ENCODE measurements at places on chromosomes 1 and 21.

DNA sequence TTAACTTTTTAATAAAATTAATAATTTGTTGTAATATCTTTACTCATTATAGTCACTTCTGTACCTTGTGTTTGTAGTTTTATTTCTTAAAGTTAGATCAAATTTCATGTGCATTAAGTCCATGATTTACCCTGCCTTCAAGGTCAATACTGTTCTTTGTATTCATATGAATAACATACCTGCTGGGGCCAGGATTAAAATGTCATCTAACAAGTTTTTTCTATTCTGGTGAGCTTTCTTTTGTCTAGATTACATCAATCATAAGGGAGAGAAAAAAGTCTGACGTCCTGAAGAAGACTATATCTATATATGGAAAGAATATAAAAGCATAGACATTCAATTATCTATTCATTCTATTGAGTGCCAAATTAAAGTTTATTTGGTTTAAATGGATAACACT, 232.6 kb downstream of the COL11A1 start:
- no peak for DNase-seq

DNA sequence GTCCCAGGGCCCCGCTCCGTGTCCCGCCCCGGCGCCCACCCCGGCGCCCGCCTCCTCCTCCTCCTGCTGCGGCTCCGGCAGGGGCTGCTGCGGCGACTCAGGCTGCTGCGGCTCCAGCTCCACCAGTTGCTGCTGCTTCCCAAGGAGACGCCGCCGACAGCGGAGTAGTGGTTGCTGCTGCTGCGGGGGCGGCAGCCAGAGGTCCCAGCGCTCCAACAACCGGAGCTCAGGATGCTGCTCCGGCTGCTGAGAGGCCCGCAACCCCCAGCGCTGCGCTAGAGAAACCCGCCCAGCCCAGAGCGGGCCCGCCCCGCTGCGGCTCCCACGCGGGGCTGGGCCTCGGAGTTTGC, 1.1 kb downstream of the CRCT1 start:
- DNase-seq = no peak

- DNase-seq = no peak
These were observed 41.2 kb downstream of the KCNAB2 start for GRCh38 chr1:6086762-6087376.

- DNase-seq = no peak
These were observed 7.8 kb downstream of the PIK3CD start for GRCh38 chr1:9659328-9659727.

DNA sequence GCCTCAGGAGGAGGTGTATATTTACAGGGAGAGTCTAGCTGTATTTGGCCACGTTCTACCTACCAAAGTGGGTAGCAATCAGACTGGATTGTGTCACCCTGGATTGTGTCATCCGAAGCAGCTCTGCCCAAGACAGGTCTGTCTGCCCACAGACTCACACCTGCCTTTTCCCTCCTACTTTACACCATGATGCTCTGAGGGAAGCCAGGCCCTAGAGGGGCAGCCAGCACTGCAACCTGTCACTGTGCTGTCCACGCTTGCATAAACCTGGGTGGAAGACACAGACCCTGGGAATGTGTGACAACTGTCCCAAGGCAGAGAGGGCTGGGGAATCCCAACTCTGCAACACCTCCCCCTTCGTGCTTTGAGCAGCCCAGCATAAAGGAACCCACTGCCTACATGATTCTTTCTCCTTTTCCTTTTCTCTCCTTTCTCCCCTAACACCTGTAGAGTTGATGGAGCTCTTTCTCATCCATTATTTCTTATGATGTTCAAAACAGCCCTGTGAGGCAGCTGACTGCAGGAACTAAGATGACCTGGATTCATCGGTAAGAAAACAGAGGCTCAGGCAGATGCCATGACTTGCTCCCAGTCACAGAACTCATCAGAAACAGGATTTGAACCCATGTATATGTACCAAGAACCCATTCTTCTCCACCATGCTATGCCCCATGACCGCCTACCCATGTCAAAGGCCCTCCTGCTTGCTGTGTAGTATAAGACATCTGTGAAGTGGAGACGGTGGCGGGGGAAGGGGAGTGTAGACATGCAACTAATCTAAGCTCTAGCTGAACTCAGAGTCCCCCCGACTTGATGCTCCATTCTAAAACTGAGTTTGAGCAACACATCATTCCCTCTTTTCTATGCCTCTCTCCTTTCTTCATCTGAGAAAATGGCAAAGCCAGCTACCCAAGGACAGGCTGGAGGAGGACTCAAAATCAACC, 55.9 kb downstream of the ITPKB start:
- DNase-seq = no peak

DNA sequence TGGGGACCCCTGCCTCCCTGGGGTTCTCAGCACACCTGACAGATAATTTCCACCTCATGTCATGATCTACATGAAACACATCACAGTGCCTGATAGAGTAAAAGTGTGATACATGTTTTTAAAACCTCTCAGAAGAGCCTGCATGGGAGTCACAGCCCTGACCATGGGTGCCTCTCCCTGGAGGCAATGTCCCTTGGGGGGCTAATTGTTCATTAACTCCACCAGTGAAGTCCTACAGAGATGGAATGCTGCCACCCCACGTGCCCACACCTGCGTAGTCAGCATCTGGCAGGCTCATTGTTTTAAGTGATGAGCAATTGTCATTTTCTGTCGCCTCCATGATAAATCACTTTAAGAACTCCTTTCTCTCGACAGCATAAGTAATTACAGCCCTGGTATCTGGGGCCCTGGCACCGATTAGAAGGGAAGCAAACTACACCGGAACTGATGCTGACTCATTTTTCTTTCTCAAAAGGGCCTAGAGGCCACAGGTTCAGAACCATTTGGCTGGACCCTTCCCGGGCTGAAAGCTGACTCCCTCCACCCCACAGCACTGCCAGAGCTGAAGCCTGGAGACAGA, 109.6 kb upstream of the GJB5 start:
- DNase-seq = no peak

DNA sequence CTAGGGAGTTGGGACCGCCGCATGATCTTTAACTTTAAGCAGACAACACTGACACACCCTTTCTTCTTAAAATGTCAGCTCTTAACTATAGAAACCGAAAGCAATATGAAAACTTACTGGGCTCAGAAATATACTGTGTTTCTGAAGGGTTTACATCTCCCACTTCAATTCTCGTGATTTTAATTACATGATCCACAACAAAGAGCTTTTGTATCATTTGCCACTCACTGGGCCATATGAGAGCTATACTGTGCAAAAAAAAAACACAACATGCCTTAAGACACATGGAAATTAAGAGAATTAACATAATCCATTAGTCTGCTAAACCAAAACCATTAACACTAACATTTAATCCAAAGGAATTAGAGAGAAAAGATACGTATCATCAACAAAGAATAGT, 35.0 kb upstream of the RAP1GAP start:
- DNase-seq = no peak

GRCh38 chr1:2956576-2956975, 64.7 kb upstream of the ACTRT2 start:
- no peak for DNase-seq

DNA sequence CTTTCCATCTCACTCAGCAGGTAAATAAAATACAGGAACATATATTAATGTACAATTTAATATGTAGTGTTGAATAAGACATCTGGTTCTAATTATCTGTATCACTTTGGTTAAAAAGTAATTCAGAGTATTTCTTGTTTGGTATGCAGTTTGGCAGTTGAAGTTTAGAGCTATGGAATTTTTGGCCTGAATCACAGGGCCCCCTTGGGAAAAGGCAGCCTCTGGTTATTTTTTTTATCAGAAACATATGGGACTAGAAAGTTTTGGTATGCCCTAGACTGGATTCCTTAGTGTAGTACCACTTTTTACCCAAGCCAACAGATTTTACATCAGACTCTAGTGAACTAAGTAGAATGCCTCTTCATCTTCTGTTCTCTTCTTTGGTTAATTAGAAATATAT, 26.4 kb downstream of the CNST start:
- no peak for DNase-seq

DNA sequence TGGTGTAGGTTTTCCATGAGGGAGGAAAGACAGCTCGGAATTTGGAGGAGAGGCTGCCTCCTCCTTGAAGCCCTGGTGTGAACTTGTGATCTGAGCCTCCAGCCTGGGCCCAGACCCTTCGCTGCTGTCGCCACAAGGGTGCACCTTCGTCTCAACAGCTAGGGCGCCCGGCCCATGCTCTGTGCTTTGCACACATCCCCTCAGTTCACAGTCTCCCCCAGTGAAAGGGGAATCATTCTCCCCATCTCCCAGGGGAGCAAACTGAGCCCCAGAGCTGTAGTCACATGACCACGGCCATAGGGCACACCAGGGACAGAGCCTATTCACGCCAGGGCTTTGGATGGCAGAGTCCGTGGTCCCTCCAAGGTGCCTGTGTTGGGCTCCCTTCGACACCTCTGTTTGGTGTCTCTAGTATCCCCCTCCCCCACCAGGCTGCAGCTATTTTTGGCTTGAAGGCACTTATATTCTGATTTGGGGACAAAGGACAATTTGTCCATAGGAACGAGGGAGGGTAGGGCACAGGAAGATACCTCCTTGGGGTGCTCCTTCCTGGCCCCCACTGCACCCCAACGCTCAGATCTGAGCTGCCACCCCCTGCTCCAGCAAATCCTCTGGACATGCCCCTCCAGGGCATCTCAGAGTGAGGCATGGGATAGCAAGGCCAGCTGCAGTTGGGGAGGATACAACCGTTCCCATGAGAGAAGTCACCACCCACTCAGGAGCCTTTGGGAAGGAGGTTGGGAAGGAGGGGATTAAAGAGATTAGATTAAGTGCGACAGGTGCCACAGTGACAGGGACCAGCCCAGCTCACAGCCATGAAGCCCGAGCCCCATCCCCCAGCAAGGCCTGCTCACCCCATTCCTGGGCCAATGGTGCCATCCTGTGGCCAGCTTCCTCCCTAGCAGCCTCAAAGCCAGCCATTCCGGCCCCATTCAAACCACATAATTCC, 15.7 kb downstream of the MATN1 start:
- DNase-seq = peak; percentile 85

GRCh38 chr1:183416850-183417771, 1.1 kb downstream of the NMNAT2 start:
- peak; percentile 84 for DNase-seq

- no peak for DNase-seq
These were observed 14.3 kb upstream of the COX20 start for GRCh38 chr1:244821134-244821533.

- no peak for DNase-seq
These were observed 413.9 kb downstream of the NCAM2 start for GRCh38 chr21:21412096-21412495.

DNA sequence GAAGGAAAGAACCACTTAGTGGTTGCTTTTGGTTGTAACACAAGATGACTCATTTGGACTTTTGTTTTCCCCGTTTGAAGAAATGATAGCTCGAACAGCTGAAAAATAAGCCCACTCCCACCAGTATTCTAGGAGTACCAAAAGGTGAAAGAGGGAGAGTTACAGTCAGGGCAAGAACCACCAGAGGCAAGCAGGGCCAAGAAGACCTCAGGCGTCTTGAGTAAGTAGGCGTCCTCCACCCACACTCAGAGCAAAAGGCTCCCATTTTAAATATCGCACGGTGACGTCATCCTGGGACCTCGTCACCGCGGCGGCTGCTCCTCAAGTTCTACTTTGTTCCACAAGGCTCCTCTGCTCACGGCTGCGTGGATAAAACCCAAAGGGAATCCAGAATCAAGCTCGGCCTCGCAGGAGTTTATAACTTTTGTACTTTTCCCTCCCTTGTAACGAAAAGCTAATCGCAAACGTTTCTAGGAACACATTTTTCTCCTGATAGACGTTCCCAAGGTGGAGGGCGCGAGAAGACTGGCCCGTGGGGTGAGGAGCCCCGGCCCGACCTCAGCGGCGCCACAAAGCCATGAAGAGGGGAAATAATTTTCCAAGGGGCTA, 1.2 kb downstream of the BTG3 start:
- DNase-seq = peak; percentile 86

DNA sequence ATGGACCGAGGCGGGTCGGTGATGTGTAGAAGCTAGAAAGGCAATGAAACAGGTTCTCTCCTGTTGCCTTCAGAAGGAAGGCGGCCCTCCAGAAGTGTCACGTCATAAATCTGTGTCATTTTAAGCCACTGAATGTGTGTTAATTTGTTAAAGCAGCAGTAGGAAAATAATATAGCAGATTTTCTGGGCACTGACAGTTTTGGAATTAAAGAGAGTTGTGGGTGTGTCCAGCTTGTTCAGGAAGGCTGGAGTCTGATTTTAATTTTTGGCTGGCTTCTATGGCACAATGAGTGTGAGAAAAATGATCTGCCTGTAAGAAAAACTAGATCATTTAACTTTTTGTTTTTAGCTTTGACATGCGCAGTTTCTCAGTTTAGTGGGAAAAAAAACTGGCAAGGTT, 177.3 kb downstream of the EDEM3 start:
- no peak for DNase-seq

DNA sequence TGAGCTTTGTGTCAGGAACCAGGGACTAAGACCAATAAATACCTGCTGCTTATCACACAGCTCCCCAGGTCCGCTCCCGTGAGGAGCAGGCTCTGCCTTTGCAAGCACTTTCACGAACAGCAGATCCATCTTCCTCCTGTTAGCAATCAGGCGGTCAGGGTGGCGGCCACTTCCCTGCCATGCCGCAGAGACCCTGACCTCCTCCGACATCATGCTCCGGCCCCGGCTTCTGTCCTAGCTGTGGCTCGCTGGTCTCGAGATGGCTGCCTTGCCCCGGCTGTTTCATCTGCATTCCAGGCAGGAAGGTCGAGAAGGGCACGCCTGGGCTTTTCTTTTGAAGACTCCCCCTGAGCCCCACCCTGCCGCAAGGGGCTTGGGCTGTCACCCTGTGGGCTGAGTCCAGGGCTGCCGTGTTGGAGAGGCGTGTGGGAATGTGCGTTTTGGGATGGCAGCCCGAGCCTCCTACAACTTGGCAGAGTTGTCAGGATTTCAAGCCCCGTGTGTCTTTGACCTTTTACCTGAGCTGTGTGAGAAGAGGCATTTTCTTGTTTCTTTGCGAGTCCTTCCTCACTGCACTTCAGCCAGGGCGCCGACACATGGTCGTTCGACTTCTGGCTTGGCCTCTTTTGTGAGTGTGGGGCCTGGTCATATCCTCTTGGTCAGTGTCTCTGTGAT, 59.5 kb downstream of the AGPAT3 start:
- no peak for DNase-seq

- DNase-seq = no peak
These were observed 8.5 kb downstream of the SERINC2 start for GRCh38 chr1:31421371-31422040.

GRCh38 chr1:232690285-232690935, 60.5 kb upstream of the SIPA1L2 start:
- no peak for DNase-seq

- DNase-seq = no peak
These were observed 5.8 kb downstream of the OR14I1 start for GRCh38 chr1:248696774-248697173.
